Left cardiac atrium (tissue), 4 donors: ENCODE measurements at places on chromosomes 7 and 10.

GRCh38 chr7:26049081-26049480 lies 102.9 kb upstream of the NFE2L3 start:
- no peak for DNase-seq

GRCh38 chr7:112104120-112104519 lies 102.1 kb downstream of the DOCK4 start:
- DNase-seq, result no peak

- peak; percentile 33 for DNase-seq
Observed at GRCh38 chr10:34723750-34724149, 91.3 kb downstream of the PARD3 start.

GRCh38 chr10:72808001-72808400 lies 85.5 kb upstream of the OIT3 start:
- no peak for DNase-seq
